ENCODE measurements at places on chromosomes 12 and 14.

GRCh38 chr14:104680806-104681688 lies 8.4 kb upstream of the INF2 start:
- DNase-seq, result no peak

- peak; percentile 7 for DNase-seq
These were observed 172.4 kb upstream of the RTL1 start for GRCh38 chr14:101075801-101076413.

DNA sequence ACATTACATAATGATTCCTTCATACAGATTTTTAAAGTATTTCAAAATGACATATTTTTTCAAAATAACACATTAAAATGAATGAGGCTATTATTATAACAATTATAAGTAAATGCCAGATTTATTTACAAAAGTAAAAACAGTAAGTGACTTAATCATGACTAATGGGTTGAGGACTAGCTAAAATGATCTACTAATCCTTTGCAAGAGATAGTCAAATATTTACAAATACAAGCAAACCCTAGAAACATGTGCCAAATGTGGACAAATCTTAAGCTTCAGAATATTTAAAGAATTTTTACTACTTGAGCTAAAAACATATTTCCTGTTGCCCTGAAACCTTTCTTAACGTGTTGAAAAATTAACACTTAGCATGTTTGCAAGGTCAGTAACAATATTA lies 74.8 kb downstream of the KIF21A start:
- DNase-seq, result no peak

- no peak for DNase-seq
These were observed 68.2 kb downstream of the PAH start for GRCh38 chr12:102848832-102849231.

DNA sequence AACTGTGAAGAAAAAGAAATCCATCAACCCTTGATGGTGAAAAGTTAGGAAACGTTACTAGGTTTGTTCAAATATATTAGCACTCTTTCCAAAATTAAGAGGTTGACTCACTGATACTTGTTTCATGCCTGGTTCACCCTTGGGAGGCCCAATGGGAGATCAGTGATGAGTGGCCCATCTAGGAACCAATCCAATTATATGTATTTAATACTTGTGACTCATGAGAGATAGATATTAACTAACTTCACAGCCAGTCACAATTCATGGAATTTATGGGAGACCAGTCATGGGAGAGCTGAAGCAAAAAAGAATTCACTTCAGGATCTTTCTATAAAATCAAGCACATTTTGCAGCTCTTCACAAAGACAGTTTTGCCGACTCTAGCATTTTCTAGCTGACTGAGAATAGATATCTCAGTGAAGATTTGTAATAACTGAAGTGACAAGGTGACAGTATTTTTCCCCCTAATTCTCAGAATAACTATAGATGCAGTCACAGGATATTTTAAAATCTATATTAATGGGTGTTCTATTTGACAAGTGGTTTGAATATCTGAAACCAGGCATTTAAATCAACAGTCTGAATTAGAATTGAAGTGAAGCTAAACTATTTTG lies 230.2 kb downstream of the EPS8 start:
- no peak for DNase-seq

DNA sequence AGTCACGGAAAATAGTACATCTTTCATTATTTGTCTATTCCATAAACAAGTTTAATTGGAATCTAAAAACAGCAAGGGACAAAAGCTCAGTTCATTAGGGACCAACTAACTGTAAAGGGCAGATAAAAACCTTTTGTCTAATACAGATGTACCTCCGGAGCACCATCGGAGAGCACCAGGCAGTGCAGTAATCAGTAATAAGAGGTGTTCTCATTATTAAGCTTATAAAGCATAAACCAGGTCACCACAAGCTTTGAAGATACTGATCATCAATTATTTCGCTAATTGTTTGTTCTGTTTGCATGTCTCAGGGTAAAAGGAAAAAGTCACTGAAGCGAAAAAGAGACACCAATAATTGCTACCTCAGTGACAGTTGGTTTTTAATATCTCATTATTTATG lies 207.3 kb upstream of the PRKD1 start:
- DNase-seq, result no peak

GRCh38 chr14:102344485-102344884 lies 18.2 kb downstream of the CINP start:
- no peak for DNase-seq

DNA sequence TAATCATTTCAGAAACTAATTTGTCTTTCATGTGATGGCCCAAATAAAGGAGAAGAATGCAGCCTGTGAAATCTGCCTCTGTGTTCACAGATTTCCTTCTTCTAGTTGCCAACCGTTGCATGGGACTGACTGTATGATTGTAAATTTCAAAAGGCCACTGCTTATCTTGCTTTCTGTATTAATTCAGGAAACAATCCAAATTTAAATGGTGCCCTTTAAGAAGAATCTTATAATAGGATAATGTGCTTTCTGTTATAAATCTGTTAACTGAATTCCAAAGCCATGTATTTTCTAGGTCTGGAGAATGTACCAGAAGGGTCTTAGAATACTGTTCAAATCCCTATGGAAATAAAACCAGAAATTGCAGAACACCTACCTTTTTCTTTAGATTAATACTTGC lies 58.6 kb upstream of the ATP2A2 start:
- DNase-seq, result no peak

- no peak for DNase-seq
These were observed 24.3 kb downstream of the BTBD6 start for GRCh38 chr14:105272623-105273022.

DNA sequence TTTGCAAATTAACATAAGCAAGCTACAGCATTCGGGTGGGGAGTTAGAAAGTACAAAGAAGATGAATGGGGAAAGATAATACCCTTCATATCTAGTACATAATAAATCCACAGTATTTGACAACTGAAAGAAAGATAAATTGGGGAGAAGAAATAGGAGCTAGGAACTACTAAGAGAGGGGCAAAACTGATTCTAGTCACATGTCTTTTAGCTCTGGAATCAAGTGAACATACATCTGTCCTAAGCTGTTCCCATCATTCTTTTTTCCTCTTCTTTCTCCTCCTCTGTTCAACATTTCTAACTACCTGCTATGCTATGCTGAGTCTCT lies 15.3 kb upstream of the APOF start:
- DNase-seq, result no peak

- DNase-seq, result no peak
These were observed 4.5 kb downstream of the HOXC10 start for GRCh38 chr12:53989227-53990113.

GRCh38 chr12:108346727-108347710 lies 7.9 kb upstream of the CMKLR1 start:
- no peak for DNase-seq

- no peak for DNase-seq
These were observed 146.9 kb downstream of the BCL11B start for GRCh38 chr14:99125113-99125512.

- DNase-seq, result no peak
These were observed 84.6 kb downstream of the ESR2 start for GRCh38 chr14:64209444-64210131.

- no peak for DNase-seq
These were observed 84.6 kb upstream of the GRIN2B start for GRCh38 chr12:14066021-14066420.

GRCh38 chr14:63223596-63223995 lies 19.4 kb downstream of the RHOJ start:
- no peak for DNase-seq

DNA sequence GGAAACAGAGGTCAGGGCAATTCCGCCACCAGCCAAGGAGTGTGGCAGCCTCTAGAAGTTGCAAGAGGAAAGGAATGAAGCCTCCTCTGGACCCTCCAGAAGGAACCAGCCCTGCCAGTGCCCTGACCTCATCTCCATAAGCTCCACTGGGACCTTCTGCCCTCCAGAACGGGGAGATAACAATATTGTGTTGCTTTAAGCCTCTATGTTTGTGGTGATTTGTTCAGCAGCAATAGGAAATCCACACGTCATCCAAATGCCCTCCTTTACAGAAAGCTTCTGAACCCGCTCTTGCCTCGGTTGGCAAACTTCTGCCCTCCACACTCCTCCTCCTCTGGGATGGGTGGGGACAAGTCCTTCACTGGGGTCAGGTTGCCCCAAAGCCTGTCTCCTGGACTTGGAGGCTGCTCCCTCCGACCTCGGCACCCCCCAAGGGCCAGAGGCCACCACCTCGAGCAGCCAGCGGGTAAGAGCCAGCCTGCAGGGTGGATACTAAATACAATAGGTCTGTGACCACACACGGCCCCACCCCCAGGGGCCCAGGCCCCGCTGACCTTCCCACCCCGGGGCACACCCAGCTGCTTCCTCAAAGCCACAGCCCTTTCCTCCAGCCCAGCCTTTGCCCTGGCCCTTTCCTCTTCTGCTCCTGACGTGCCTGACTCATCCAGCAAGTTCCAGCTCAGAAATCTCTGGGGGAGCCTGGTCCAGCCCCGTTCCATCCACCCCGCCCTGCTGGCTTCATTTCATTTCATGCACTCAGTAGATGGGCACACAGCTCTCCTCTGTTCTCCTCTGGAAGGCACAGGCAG lies 58.7 kb upstream of the NCOR2 start:
- DNase-seq, result no peak

DNA sequence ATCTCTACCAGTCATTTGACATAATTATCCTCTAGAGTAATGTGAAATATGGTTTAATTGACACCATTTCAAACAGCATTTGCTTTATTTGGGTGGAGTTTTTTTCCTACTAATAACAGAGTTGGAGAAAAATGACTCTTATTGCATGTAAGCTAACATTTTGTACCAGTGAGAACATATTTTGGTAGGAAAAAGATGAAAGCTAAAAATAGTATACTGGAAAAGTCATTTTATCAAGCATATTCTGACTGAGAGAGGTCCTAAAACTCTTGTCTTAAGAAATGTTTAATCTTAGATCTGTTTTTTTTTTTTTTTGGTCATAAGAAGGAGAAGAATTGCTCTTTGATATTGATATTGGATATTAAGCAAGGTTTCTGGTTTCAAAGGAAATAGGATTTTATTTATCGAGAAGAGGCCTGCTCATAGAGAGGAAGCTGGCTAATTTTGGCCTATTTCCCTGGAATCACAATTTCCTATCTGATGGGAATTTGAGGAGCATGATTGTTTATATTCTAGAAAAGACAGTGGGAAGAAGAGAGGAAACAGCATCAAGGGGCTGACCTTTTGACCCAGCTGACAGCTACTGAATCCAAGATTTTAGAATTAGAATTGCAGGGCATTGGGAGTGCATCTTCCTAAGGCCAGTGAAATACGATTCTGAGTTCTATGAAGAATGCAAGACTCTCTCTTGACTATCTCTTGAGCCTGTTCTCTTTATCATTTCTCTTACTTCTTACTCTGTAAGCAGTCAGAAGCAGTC lies 19.4 kb downstream of the OTOGL start:
- DNase-seq, result no peak

DNA sequence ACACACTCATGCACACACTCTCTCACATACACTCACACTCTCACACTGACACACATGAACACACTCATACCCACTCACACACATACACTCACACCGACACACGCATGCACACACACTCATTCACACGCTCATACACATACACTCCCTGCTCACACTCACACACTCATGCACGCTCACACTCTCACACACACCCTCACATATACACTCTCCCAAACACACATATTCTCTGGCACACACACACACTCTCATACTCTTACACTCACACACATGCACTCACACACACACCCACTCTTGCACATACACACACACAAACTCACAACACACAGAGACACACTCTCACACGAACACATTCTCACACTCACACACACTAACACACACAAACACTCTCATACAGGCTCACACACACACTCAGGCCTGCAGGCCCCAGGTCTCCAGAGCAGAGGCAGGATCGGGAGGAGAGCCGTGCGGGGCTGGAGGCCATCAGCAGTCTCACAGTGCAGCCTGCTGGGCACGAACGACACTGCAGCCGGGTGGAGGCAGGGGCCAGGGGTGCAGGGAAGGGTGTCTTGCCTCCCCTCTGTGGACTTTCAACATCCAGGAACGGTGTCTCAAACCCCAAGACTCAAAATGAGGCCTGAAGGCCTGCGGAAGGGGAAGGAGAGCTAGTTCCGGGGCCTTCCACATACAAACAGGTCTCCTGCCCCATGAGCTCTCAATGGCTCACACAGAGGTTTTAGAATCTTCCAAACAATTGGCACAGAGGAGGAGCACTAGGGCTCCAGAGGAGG lies 148.7 kb downstream of the ANO2 start:
- peak; percentile 41 for DNase-seq

DNA sequence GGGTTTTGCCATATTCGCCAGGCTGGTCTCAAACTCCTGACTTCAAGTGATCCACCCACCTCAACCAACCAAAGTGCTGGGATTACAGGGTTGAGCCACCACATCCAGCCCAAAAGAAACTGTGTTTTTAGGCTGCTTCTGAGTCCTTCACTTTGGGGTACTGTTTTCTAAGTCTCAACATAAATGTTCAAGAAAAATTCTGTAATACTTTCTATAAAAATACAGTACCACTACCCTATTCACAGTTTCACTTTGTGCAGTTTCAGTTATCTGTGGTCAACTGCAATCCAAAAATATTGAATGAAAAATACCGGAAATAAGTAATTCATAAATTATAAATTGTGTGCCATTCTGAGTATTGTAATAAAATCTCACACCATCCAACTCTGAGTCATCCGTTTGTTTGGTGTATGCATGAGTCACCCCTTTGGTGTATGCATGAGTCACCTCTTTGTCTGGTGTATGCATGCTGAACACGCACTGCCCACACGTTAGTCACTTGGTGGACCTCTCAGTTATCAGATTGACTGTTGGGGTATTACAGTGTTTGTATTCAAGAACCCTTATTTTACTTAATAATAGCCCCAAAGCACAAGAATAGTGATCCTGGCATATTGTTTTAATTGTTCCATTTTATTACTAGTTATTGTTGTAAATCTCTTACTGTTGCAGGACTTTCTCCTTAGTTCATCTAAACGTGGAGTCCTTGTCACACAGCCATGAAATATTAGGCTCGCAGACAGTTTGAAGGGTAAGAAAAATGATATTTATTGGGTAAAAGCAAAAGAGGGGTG lies 190.2 kb downstream of the FSCB start:
- no peak for DNase-seq

DNA sequence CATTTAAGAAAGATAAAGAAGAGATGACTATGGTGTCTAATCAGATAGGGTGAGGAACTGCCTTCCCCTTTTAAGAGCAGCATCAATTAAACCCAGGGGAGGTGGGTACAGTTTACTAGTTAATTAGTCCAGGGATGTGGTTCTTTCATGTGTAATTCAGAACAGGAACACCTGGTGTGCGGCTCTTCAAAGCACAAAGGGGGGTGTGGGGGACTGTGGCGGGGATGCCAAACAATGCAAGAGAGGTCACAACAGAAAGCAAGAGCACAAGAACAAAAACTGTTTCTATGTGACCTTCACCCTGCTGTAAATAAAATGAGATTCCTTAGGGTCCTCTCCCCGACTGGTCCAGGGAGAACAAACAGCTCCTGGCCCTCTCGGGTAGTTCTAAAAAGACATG lies 183.9 kb upstream of the SOX5 start:
- no peak for DNase-seq

DNA sequence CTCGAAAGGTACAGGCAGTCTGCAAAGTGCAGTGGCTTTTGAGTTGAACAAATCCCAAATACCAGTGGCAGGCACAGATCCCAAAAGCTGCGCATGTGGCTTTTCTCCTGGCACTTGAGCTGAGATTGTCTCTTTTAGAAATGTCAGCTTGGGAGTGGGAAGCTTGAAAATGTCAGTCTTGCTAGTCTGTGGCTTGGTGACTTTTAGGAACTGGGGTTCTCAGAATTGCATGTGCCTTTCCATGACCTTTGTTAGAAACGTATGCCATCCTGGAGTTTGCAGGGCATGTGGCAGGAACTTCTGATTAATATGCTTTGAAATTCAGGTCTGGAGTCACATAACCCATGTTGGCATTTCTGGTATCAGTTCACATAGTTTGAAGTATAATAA lies 182.1 kb downstream of the CHST11 start:
- no peak for DNase-seq
